ENCODE measurements at places on chromosomes 5 and 9.

DNA sequence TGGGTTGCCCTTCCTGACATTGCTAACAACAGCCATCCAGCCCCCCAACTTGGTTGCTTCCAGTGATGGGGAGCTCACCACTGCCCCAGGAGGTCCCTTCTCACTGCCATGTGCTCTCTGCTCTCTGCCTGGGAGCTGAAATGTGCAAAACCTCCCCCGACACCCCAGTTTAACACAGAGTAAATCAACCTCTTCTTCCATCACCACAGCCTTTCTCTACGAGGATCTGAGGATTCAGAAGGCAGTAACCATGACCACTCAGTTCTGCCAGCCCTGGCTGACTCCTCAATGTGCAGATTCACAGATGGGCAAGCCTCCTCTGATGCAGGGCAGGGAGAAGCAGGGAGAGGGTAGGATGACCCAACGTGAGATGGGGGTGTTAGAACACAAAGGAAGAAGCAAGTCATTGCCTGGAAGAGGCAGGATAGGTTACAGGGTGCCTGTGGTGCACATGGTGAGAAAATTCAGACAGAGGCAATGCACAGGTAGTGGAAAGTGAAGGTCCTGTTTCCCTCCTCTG is 185.0 kb downstream of the DAB2IP start:
- DNase-seq: no peak

GRCh38 chr9:16236311-16236710 is 634.2 kb downstream of the BNC2 start:
- peak; percentile 62 for DNase-seq

- no peak for DNase-seq
These were observed 119.1 kb upstream of the HAPLN1 start for GRCh38 chr5:83839788-83840187.

DNA sequence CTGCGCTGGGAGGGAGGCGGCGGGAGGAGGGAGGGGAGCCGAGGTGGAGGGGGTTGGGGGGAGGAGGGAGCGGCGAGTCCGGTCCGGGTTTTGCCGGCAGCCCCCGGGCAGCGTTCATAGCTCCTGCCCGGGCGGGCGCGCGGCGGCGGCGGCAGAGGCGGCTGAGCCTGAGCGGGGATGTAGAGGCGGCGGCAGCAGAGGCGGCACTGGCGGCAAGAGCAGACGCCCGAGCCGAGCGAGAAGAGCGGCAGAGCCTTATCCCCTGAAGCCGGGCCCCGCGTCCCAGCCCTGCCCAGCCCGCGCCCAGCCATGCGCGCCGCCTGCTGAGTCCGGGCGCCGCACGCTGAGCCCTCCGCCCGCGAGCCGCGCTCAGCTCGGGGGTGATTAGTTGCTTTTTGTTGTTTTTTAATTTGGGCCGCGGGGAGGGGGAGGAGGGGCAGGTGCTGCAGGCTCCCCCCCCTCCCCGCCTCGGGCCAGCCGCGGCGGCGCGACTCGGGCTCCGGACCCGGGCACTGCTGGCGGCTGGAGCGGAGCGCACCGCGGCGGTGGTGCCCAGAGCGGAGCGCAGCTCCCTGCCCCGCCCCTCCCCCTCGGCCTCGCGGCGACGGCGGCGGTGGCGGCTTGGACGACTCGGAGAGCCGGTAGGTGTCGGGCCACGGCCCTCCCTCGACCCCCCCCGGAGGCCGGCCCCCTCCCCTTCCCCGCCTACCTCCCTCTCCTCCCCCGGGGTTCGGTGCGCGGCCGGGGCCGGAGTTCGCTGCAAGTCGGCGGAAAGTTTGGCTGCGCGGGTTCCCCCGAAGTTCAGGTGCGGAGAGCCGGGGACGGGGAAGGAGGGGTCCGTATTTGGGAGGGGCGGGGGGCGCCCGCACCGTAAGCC is at the start of gene CXXC5:
TSS of gene CXXC5 (plus strand) at position 145 of the 877 bp plus-strand sequence. CDS start 32,175 bp downstream, outside the sequence.
- peak; percentile 92 for DNase-seq

- no peak for DNase-seq
These were observed 6.9 kb downstream of the MRPL22 start for GRCh38 chr5:154947778-154948177.

- DNase-seq: no peak
These were observed 241.7 kb downstream of the DOCK8 start for GRCh38 chr9:456365-456764.

DNA sequence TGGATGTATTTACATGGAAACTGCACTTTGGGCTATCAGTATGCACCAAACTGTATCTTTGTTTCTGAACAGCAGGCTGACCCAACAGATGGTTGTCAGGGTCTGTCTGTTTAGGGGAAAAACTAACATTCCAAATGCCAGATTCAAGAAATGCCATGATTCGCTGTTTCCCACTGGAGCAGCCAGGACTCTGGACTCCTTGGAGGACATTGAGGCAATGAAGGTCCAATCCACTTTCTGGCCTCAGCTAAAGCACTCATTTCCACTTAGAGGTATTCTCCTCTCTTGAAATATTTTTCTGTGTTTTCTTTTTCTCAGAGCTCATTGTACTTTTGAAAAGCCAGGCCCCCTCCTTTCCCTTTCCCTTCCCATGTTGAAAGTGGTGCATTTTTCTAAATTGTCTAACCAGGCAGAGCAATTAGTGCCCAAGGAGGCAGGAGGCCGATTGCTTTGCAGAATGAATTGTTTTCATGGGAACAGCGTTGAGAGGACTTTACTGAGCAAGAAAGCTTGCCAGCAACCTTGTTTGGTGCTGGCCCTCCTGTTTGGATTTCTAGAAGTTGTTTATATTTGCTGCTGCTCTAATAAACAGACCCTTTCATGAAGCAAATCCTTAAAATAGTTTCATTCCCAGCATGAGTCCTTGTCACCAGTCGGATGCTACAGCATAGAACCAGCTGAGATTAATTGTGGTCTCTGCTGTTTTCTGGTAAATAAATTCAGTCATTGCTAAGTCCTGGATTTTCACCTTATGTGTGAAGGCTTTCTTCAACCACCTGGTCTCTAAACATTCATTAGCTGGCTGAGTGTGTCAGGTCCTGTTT is 132.8 kb upstream of the TAF11L2 start:
- no peak for DNase-seq

DNA sequence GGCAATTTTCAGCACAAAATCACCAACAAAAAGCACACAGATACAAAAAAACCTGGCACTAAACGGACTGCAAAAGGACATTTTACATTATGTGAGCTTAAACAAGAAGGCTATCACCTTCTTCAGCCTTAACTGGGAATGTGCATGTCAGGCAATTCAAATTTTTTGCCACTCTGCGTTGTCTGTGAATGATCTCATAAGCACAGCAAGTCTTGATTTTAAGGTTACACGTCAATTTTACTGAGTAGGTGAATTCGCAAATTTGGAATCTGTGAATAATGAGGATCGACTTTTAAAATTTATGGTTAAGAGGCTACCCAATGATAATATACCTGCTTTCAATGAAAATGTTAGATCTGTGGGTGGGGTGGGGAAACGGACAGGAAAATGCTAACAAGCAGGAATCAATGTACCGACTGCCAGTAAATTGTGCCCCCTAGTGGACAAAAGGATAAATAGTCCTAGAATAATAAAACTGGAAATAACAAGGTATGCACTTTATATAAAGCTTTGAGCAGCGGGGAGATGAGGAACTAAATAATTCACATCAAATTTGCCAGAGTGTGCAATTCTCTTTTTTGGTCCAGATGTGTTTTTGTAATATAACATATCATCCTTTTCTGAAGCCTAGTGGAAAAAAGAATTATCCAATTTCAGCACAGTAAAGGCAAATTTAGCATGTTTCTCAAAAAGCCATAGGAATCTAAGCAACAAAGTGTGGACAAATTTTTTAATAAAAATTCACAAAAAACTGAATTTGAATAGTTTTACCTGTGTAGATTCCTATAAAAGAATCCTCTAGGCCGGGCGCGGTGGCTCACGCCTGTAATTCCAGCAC is 20.5 kb downstream of the EQTN start:
- DNase-seq: peak; percentile 46

- DNase-seq: no peak
These were observed 149.9 kb downstream of the ISOC1 start for GRCh38 chr5:129244478-129244877.

DNA sequence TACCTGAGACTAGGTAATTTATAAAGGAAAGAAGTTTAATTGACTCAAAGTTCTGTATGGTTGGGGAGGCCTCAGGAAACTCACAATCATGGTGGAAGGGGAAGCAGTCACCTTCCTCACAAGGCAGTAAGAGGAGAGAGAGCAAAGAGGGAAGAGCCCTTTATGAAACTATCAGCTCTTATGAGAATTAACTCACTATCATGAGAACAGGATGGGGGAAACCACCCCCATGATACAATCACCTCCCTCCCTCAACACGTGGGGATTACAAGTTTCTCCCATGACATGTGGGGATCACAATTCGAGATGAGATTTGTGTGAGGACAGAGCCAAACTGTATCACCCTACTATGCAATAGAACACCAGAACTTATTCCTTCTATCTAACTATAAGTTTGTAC is 27.9 kb downstream of the CD274 start:
- DNase-seq: no peak

DNA sequence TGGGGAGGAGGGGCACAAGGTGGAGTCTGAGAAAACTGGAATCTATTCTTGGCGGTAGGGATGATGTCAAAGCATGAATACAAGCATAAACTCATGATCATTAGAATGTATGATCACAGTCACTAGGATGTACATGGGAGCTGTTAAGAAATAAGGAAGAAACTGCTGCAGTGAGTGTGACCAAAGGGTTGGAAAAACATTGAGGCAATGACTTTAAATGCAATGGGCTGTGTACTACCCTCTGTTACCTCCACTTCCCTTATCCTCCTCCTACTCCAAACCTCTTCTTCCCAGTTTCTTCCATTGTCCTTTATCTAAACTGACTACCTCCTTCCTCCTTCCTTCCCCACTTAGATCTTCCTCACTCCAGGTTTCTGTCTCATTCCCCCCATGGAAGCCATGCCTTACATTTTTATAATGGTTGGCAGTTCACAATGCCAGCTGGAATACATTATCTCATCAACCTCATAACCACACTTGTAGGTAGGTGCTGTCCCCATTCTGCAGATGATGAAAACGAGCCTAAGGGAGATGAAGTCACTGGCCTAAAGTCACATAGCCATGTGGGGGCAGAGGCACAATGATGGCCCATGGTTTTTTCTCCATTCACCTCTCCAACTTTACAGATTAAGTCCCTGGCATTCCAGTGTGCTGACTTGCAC is 21.9 kb upstream of the TNFSF15 start:
- no peak for DNase-seq

- no peak for DNase-seq
These were observed 91.3 kb downstream of the MAT2B start for GRCh38 chr5:163596608-163597315.

GRCh38 chr5:172688349-172689217 is 47.5 kb downstream of the NEURL1B start:
- DNase-seq: no peak

DNA sequence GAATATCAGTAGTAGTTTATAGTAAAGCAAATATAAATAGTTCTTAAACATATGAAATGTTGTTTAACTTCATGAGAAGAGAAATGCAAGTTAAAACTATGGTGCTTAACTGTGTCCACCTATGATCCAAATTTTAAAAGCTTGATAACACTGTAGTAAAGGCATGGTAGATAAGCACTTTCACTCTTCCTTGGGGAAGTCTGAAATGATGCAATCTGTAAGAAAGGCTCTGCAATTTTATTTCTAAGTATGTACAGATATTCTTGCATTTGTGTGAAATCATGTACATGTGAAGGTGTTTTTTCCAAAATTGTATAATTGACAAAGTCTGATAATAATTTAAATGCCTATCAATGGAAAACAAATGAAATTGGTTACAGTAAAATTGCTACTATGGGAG is 66.9 kb downstream of the SYK start:
- DNase-seq: no peak

GRCh38 chr9:19471737-19472648 is 63.2 kb downstream of the ACER2 start:
- peak; percentile 64 for DNase-seq

DNA sequence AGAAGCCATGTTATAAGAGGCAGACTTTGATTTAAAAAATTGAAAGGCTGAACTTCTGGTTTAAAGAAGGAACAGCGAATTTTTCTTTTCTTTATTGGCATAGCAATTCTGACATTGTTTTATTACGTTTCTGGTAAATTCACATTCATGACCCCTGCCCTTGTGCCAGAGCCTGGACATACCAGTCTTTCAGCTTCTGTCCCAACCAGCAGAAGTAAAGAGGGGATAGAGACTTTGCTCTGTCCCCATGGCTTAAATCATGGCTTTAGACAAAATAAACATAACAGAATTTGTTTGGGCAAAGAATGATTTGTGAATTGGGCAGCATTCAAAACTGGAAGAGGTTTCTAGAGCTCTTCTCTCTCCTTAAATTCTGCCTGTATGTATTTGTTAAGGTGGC is 15.3 kb downstream of the CAST start:
- no peak for DNase-seq

DNA sequence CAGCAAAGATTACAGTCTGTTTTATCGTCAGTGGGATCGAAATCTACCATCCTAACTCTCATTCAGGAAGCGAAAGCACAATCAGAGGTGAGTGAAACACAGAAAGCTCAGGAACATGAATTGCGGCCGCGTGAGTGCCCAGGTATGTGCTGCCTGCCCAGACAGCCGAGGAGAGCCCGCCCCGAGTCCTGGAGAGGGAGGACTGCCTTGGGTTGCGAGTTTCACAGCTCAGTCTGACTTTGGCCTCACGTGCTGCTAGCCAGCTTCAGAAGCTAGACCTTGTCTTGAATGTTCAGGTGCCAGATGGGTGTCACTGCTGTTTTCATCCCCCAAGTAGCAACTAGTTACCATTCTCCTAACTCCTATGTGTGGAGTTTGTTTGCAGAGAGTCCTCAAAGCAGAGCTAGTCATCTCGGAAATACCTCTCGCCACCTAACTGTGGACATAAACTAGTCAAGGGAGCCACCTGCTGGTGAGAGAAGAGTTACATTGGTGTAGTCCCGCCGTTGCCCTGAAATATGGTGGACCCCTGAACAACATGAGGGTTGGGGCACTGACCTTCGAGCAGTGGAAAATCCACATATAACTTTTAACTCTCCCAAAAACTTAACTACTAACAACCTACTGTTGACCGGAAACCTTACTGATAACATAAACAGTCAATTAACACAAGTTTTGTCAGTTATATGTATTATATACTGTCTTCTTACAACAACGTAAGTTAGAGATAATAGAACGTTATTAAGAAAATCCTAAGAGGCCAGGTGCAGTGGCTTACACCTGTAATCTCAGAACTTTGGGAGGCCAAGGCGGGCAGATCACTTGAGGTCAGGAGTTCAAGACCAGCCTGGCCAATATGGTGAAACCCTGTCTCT is 80.9 kb downstream of the GOLPH3 start:
- peak; percentile 76 for DNase-seq

- DNase-seq: no peak
These were observed 250.4 kb downstream of the SEMA5A start for GRCh38 chr5:9295466-9295801.

DNA sequence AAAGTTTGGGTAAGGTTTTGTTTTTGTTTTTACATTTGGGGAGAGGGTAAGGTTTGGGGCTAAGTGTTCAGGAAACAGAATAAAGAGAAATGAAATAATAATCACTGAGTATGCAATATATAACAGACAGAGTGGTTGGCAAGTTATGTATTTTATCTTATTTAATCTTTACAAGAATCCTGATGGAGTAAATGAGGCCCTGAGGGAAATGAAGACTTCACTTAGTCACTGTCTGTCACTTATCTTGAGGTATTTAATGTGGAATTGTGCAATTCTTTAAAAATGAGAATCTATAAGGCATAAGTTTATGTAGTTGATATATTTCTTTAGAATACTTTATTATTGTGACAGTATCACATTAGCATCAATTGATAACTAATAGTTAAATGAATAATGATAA is 48.1 kb downstream of the TEK start:
- DNase-seq: no peak
